Left cardiac atrium (tissue), 4 donors: ENCODE measurements at places on chromosomes 4 and X. TPM values are rescaled to one million over a fixed set of nuclear protein-coding genes. Genes with fewer than 3 reads are reported as not detected.

DNA sequence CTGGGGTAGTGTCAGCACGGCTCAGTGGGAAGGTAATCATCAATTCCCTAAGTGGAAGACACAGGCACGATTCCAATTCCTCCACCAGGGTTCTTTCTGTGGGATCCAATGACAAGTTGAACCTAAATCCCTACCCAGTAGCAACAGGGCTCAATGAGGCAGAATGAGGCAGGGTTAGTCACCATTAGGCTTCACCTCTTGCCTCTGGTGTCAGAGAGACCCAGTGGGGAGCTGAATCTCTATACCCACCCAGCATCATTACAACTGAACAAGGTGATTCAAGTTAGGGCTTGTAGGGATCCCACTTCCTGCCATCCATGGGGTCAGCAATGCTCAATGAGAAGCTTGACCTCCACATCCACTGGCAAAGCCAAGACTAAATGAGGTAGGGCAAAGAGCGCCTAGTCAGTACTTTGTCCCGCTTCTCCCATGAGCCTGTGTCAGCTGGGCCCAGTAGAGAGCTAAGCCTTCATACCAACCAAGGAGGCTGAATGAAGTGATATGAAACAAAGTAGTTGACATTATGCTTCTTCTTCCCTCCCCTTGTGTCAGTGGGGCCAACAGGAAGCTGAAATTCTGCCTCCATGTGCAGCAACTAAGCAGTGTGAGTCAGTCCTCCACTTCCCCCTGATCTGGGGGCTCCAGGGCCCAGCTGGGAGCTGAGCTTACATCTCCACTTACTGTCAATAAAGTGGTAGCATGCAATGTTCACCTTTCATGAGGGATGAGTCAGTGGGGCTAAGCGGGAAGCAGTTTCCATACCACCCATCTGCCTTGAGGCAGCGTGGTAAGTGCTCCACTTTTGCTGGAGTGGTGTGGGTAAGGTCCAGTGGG lies 36.4 kb upstream of the RBM41 start:
- no peak for DNase-seq

DNA sequence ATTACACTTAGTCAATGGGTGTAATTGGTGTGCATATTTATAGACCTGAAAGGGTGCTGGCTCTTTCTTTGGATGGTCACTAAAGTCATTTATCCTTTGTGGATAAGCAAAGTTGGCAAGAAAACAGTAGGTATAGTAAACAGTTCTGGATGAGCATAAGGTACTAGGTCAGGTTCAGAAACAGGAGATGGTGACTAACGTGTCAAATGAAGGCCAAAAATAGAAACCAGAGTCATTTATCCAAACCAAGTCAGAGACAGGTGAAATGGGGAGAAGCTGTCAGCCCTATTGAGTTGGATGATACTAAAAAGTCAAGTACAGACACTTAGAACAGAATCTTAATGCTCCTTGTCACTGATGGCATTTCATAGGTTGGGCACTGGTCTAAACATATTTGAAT lies 313.1 kb downstream of the KLHL13 start:
- DNase-seq, result no peak

GRCh38 chrX:14361435-14361834 lies 167.9 kb upstream of the GLRA2 start:
- DNase-seq, result no peak

Gene EFHC2
- 6.4 TPM for total RNA-seq

Gene LONRF3
- 3.9 TPM for total RNA-seq

Gene USP26
- total RNA-seq, result not detected
